ENCODE measurements at places on chromosomes 2 and 18.

DNA sequence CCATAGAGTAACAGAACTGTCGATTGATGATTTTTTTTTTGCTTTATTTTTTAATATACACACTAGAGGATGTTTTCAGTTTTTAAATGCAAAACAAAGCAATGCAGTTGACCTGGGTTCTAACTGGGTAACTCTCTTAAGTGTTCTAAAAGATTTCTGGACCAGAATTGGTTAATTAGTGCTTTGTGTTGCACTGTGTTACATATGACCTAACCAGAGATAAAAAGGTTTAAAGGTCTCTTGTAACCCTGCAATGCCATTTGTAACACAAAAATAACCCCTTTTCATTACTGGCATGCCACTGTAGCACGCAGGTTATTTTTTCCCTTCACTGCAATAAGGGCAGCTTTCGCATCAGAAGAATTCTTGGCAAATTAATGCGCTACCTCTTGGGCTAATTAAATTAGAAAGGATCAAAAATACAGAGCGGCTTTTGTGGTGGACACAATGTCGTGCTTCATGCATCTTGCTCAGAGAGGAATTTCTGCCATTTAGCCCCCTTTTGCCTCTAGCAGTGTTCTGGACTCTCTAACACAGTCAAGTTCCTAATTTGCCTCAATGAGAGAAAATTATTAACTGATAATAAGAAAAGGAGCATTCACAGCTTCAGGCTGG, 250.8 kb upstream of the ZEB2 start:
- DNase-seq = no peak

- no peak for DNase-seq
These were observed 43.0 kb downstream of the E2F6 start for GRCh38 chr2:11422901-11423435.

DNA sequence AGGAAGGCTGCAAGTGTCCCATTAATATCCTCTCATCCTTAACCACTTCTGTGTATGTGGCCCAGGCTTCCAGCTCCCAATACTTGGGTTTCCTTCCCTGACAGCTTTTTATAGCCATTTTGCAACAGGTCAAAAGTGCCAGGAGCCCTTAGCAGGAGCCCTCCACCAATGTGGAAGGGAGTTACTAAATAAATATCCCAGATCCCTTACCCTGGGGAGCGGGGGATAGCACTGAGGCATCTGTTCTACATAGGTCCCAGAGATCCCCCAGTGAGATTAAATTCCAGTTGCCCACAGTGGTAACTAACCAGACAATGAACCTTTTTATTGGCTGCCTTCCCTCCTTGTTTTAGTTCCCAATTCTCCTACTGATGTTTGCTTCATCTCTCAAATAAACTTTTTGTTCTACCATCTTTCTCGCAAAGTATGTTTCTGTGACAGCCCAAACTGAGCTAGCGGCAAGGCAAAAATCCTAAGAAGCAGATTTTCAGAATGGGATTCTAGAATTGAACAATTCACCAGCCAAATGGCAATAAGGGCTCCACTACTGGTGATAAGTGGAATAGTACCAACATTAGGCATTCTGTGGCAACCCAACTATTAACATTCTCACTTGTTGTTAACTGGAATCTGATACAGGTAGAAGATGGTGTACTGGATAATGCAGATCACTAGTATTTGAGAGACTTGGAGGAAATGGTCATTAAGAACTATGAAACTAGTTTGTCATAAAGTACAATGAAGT, 83.9 kb upstream of the MAPRE2 start:
- DNase-seq = no peak

- DNase-seq = no peak
These were observed 183.1 kb downstream of the STK39 start for GRCh38 chr2:168064011-168064998.

- peak; percentile 74 for DNase-seq
These were observed 87.9 kb downstream of the UGGT1 start for GRCh38 chr2:128178650-128179460.

DNA sequence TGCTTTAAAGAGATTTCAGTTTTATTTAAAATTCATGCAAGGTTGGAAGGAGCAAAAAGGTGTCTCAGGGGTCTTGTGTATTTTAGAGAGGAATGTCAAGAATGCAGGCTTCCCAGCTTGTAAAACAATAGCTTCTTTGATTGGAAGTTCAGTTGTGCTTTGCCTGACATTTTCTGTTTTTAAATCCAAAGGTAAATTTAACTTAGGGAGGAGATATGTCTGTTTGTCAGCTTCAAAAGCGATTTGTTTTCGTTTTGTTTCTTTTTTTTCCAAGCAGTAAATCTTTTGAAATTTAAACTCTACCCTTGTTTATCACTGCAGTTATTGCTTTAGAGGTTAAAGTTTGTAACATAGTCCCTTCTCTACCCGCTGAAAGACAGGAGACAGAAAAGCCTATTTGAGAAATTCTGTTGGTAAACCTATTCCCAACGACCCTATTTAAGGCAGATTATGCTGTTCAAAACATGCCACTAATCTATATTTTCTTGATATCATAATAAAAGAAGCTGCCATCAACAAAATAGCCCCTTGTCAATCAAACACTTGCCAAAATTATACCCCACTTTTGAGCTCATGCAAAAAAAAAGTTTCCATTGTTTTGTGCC, 639.6 kb downstream of the IRS1 start:
- no peak for DNase-seq

DNA sequence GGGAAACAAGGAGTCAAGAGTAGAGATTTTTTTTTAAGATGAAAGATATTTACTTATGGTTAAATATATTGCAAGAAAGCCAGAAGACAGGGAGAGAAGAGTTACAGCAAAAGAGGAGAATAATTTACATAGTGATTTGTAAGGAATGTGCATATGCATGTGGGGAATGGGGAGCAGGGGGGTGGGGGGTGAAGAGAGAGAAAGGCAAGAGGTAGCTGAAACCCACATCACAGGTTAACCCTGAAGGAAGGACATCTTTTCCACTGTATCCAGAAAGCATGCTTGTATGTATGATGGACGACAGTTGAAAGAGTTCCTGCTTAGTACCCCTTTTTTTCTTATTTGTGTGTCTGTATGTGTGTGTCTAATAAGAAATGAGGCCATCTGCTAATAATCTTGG, 371.9 kb downstream of the RAD51AP2 start:
- no peak for DNase-seq

GRCh38 chr18:39414009-39414700, 1848.6 kb upstream of the CELF4 start:
- no peak for DNase-seq

- no peak for DNase-seq
These were observed 24.0 kb upstream of the GPC1 start for GRCh38 chr2:240411261-240412160.

GRCh38 chr2:38505779-38506178, 96.9 kb downstream of the HNRNPLL start:
- peak; percentile 65 for DNase-seq

DNA sequence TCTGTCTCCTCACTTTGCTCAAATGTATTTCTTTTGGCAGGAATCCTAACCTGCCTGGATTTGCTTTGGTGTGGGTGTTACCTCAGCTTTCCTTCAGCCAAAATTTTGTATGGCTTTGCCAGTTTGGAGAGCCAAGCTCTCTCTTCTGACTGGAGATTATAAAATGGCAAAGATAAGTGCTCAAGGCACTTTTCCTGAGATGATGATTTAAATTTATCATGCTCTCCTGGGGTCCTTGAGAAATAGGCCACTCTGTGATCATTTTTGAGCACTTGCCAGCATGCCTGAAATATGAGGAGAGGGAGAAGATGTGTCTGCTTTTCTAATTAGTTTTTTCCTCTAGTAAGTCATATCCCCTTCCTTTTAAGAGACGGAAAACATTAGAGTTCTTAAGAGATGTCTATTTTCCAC, 683.0 kb downstream of the SLC4A3 start:
- no peak for DNase-seq

DNA sequence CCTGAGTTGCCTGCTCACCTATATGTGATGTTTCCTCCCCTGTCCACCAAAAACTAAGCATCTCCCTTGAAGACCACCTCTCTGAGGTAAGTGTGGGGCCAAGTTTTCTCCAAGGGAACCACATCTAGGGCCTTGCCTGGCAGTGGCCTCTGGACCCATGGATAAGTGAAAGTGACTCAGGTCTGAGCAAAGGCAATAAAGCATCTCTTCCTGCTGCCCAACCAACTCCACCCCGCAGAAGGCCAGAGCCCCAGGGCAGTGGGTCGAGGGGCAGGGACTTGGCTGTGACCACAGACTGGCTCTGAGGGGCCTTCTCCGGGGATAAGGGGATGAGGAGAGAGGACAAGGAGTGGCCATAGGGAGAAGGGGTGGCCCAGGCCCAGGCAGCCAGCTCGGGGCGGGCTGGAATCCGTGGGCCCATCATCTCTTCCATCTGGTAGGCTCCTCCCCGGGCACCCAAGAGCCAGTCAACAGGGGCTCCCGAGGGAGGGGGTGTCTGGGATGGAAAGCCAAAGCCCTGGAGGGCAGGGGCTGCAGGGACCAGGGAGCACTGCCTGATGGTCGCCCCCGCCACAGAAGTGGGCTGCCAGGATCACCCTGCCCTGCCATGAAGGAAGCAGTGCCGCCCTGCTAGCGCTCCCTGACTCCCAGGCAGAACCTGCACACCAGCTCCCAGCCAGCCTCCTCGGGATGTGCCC, 33.4 kb downstream of the EMX1 start:
- no peak for DNase-seq

DNA sequence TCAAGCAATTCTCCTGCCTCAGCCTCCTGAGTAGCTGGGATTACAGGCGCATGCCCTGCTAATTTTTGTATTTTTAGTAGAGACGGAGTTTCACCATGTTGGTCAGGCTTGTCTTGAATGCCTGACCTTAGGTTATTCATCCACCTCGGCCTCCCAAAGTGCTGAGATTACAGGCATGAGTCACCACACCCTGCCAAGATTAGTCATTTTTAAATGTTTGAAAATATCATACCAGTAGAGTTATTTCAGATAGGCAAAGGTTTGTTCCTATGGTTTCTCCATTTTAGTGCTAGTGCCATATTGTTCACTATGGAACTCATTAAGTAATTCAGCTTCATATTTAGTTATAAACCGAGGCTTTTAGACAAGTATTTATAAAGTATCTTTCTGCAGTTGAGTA, 52.3 kb downstream of the HIBCH start:
- peak; percentile 17 for DNase-seq

DNA sequence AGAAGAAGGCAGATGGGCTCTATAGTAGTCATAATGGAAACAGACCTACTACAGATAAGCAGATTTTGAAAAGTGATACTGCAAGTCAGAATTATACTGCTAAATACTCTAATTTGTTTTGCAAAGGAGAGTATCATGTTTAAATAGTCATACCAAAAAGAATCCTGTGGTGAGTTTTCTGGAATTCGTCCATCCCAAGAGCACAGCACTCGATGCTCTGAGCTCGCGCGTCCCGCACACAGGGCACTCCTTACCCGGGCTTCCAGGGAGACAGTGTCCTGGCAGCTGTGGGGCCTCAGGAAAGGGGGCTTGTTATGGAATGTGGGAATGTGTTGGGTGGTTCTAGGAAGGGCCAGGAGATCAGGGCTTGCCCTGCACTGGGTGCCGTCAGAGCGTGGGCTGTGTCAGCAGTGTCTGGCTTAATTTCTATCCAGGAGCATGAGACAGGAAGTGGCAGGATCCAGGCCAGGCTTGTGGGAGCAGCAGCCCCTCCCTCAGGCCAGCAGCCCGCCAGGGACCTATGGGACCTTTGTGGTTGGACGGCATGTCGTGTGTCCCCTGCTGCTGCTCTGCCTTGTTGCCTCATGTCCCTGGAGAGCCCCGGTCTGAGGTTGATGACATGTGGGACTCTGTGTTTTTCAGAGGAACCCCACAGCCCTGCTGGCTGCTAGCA, 193.2 kb upstream of the TPO start:
- no peak for DNase-seq

DNA sequence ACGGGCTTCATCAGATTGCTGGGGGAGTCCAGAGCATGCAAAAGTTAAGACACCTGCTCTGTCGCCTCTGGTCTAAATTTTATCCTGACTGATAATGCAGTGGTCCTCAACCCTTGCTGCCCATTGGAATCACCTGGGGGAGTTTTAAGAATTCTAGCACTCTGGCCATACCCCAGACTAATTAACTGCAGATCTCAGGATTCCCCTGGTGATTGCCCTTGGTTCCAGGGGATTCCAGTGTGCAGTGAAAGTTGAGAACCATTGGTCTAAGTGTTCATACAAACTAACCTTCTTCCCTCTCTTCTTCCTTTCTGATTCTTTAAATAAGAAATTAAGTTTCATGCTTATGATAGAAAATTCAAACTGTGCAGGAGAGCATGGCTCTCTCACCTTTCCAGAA, 105.7 kb upstream of the MGAT5 start:
- DNase-seq = no peak

GRCh38 chr18:43265465-43265864, 11.8 kb downstream of the SYT4 start:
- DNase-seq = no peak

- no peak for DNase-seq
These were observed 98.8 kb upstream of the MMADHC start for GRCh38 chr2:149686136-149687051.

- no peak for DNase-seq
These were observed 59.6 kb downstream of the GATA6 start for GRCh38 chr18:22228976-22229375.

DNA sequence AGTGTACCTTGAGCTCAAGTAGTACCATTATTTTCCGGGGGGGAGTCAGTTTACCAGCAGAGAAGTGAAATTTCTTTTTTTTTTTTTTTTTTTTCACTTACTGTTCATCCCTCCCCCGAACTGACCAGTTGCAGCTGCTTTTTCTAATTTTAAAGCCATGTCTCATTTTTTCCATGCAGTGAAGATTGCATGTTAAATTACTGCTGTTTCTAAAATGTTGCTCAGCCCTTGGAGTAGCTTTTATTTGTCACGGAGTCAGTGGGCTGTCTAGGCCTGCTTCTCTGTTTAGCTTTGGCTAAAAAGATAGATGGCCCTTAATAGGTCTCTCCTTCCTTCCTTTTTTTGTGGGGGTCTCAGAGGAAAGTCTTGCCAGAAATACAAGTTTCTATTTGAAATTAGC, 70.2 kb downstream of the NGEF start:
- DNase-seq = no peak

GRCh38 chr2:192082121-192082520, 112.6 kb downstream of the TMEFF2 start:
- no peak for DNase-seq

DNA sequence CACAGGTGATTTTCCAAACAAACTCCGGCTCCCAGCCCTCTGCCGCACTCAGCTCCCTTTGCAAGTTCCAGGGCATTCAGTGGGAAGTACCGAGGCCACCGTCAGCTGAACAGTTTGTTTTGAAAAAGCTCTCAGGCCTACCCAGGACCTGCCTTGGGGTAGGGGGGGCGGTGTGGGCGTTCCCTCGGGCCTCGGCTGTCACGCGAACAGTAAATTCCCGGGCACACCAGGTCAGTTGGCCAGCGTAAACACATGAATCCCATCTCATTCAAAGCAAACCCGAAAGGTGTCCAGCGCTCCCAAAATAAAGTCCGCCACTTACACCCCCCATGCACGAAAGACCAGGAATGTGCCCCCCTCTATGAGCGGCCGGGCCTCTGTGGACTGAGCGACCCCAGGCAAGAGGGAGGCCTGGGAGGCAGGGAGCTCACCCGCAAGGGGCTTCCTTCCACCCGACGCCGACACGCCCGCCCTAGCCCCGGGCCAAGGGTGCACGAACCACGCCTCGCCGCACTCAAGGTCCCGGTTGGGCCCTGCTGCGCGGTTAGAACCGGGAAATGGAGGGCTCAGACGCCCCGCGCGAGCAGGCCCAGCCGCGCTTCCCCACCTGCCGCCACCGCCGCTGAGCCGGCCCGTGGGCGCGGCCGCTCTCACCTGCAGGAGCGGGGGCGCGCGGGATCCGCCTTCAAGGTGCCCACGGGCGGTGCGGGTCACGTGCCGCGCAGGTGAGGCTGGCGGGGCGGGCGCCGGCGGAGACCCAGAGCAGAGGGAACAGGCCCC, at the start of gene WDSUB1:
Gene WDSUB1, minus strand, starts transcription at position 775 of the 780 bp plus-strand sequence. CDS start 3,634 bp downstream, outside the sequence.
- no peak for DNase-seq

- DNase-seq = no peak
These were observed 368.7 kb upstream of the ID2 start for GRCh38 chr2:8312861-8313830.

All from fibroblast of the conjunctiva (primary cell).